ENCODE measurements at places on chromosomes 6 and 20. TPM values are rescaled to one million over a fixed set of nuclear protein-coding genes. Genes with fewer than 3 reads are reported as not detected.

Gene CALHM5
- total RNA-seq, result 11.8 TPM

Gene WFDC10B
- total RNA-seq, result not detected

Gene AMD1
- total RNA-seq, result 31.6 TPM

Gene CD24
- total RNA-seq, result 0.26 TPM

Gene FLRT3
- total RNA-seq, result 0.06 TPM

Gene BFSP1
- total RNA-seq, result 2.9 TPM

Gene MAS1
- total RNA-seq, result under 0.01 TPM

Gene SCGN
- total RNA-seq, result not detected

Gene RNASET2
- 43.8 TPM for total RNA-seq

Gene HMGA1
- total RNA-seq, result 140 TPM

Gene FRS3
- 1.1 TPM for total RNA-seq

Gene PTCRA
- total RNA-seq, result not detected

Gene SLC17A3
- total RNA-seq, result not detected

Gene SAYSD1
- 12.4 TPM for total RNA-seq

Gene MEA1
- total RNA-seq, result 81.7 TPM

Gene IBTK
- total RNA-seq, result 59.7 TPM

Gene SOBP
- 5.8 TPM for total RNA-seq

Gene LAMA5
- 157 TPM for total RNA-seq

Gene BIRC7
- 0.06 TPM for total RNA-seq

Gene STMN3
- 22.9 TPM for total RNA-seq

Gene OR2B6
- not detected for total RNA-seq

Gene SMIM13
- total RNA-seq, result 4.7 TPM

Gene CRISP3
- total RNA-seq, result not detected

Gene DDR1
- 17.1 TPM for total RNA-seq

Gene KATNA1
- total RNA-seq, result 30.3 TPM

Gene CLPSL2
- not detected for total RNA-seq

Gene MUC22
- total RNA-seq, result not detected

Gene TRPC4AP
- total RNA-seq, result 66.8 TPM

Gene SYTL3
- 1.7 TPM for total RNA-seq

Gene MAP7
- 0.99 TPM for total RNA-seq

Gene MAFB
- total RNA-seq, result 0.99 TPM

Gene BHLHE23
- not detected for total RNA-seq

Gene RIPOR3
- total RNA-seq, result 0.13 TPM
